Stimulated activated CD8-positive, alpha-beta memory T cell treated with anti-CD3 and anti-CD28 coated beads, Interleukin-12 subunit alpha, Interleukin-12 subunit beta, amount 100 ng/mL, for 4 hours (primary cell): ENCODE measurements at places on chromosomes 6 and 20.

DNA sequence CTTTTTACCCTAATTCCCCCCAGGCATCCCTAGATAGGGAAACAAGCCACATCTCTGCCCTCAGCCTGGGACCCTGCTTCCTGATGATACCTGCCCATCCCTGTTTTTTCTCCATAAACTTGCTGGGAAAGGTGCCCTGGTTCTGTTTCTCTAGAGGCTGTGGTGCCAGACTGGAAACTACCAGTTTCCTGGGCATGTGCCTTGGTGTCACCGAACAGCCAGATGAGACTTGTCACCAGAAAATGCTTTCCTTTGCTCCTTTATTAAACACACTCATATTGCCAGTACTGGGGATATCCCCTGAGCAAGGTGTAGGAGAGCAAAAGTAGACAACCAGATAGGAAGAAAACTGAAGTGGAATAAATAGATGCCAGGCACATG is 16.8 kb downstream of the SRSF3 start:
- DNase-seq, result no peak

GRCh38 chr6:46583081-46583480 is 69.5 kb downstream of the CYP39A1 start:
- DNase-seq, result no peak

DNA sequence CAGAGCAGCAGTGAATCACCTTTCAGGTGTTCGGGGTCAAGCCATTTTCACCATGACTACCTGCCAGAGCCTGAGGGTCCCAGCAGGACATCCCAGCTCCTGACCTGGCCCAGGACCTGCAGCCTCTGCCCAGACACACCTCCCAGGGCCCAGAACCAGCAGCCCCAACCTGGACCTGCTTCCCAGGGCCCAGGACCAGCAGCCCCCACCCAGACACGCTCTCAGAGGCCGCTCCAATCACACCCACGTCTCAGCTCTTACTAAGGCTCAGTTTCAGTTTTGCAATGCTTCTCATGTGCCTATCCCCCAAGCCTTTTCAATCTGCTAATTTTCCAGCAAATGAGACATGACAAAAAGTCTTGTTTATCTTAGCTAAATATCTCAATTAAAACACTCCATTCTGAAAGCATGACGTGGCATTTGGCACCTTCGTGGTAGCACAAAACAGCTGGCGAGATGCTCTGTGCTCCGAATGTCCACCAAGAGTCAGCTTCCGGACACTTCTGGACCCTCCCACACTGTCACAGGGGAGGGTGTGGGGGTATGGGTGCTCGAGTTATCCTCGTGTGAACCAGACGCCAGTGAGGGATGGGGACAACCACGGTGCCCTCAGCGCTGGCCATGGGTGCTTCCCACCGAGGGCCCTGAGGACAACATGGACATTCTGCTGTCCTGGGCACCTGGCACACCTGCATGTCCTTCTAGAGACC is 253.2 kb downstream of the DLL1 start:
- no peak for DNase-seq

DNA sequence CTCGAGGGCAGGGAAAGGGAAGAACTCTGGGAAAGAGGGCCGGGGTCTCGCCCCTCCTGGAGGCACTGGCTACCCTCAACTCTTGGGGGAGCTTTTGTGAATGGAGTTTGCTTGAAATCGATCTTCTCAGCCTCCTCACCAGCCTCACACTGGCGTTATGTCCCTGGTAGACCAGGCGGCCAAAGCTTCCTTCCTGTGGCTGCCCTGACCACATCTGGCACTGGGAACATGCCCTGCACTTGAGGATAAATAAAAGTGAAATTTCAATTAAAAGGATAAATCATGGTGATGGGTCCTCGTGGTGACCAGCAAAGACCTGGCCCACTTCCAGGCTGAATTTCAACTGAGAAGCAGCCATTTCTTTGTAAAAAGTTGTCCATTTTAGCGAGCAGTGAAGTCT is 234.7 kb downstream of the TAF4 start:
- no peak for DNase-seq

DNA sequence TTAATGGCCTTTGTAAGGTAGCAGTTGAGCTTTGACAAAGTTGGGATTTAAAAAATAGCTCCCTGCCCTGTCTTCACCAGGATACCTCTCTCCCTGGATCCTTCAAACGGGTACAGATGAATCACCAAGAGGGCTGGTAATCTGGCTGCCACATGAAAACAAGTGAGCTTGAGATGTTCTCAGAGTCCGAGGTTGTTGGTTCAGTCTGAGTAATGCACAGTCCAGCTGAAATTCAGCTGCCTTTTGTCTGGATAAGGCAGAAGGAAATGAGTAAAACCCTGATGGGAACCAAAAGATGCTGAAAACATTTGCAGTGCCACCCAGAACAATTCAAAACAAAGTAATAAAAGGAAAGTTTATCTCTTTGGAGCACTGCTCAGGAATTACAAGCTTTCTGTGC is 86.8 kb downstream of the GJA1 start:
- DNase-seq, result no peak

- no peak for DNase-seq
Observed at GRCh38 chr6:124443541-124443940, 518.7 kb upstream of the RNF217 start.

DNA sequence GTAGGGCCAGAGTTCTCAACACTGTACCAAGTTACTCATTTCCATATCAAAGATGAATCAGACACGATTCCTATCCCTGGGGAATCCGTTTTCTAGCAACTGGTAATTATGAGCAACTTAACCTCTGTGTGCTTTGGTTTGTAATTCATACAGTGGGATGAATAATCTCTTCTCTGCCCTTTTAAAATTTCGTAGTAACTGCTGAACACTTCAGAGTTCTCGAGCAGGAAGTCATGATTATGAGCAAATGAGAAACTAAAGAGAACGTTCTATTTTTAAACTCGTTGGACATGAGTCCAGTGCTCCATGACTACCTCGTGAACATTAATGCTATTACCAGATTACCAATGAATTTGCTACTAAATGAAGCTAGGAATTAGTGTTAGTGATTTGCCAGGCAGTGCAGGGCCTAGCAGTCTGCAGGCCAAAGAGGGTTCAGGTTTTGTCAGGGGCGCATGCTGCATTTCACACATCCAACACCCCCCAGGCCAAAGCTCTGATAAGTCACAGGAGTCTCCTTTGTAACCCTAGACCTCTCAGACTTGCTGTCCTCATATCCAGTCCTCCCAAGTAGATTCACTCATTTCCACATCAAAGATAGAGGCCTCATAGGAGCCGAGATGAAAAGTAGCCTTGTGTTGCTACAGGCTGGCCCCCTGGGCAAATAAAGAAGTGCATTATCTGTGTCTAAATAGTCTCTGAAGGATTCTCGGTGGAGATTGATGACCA is 45.8 kb upstream of the VSTM2L start:
- DNase-seq, result no peak
